Subcutaneous preadipocyte (primary cell): ENCODE measurements at places on chromosomes 2 and 18. TPM values are rescaled to one million over a fixed set of nuclear protein-coding genes. Genes with fewer than 3 reads are reported as not detected.

Gene SOWAHC
- 8.1 and 21.9 TPM in 2 replicates for total RNA-seq

Gene PROC
- not detected in 2 replicates for total RNA-seq

Gene METTL8
- total RNA-seq: 26.5 and 28.0 TPM in 2 replicates

Gene GLI2
- total RNA-seq: 2.6 and 17.4 TPM in 2 replicates

Gene RMC1
- total RNA-seq: 18.4 and 23.7 TPM in 2 replicates

Gene CRYGC
- total RNA-seq: not detected in 2 replicates
